ENCODE measurements at places on chromosomes 6 and 20. TPM values are rescaled to one million over a fixed set of nuclear protein-coding genes. Genes with fewer than 3 reads are reported as not detected.

The TULP1 gene
- not detected for total RNA-seq

The HLA-DRA gene
- 605 TPM for total RNA-seq

The FOXF2 gene
- total RNA-seq: 0.69 TPM

DNA sequence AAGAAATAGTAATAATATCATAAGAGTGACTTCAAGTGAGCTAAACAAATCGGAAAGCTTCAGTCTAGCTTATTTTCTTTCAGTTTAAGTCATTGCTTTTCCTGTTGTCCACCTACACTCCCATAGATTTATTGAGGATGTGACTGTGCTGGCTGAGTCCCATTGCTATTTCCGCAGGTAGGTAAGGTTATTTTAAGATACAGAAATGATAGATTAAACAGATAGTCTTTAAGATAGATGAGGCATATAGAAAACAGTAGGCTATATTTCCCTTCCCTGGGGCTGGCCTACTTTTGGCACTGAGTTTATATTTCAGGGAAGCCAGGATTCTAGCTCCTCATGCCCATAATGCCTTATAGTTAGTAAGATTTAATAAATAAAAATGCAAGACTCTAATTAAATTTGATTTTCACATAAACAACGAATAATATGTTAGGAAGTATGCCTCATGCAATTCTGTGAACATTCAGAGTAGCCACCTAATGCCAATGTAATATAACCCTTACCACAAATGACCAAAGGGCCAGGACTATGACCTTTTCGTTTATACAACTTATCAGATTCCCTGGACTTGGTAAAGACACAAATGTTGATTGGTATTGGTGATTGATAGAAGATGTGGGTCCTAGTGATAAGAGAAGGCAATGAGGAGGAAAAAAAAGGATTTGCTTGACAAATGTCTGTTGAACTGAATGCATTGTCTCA lies 1079.3 kb downstream of the EPHA7 start:
- H3K4me3 ChIP-seq: no peak overlapping the region
- H3K36me3 ChIP-seq: no peaks in the 10 kb centered on the region
- H3K27ac ChIP-seq: no peak overlapping the region

DNA sequence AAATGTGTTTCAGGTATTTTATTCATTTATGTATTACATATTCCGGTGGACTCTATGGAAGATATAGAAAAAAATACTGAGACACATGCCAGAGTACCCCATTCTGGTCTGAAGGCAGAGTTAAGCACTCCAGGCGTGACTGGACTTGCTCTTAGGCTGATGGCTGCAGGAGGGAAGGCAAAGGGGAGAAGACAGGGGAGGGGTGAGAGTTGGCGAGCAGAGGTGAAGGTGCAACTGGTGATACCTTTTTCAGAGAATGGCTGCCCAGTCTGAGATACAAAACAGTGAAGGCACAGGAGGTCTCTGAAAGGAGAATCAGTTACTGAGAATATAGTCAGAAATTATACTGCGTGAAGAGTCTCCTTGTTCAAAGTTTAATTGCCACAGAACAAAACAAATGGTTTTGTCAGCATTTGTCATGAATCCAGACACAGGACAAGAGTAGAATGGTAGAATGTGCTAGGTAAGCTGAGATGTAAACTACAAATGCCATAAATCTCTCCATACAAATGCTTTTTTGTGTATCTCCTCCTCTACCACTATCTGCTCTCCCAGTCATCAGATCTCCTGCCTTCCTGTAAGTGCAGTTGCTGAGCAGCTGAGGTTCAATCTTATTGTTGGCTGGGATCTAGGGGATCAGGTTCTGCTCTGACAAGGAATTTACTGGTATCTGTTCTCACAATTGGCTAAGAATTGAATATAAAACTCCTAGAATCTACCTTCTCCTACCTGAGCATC lies 104.2 kb upstream of the DST start:
- H3K27ac ChIP-seq: no peak overlapping the region
- no peaks in the 10 kb centered on the region for H3K36me3 ChIP-seq
- H3K27me3 ChIP-seq: no peaks in the 10 kb centered on the region
- H3K4me1 ChIP-seq: peaks cover 5% of the 10 kb centered on the region
- no peak for DNase-seq
- H3K4me3 ChIP-seq: no peak overlapping the region

- no peak for DNase-seq
- H3K27me3 ChIP-seq: no peaks in the 10 kb centered on the region
- H3K36me3 ChIP-seq: no peaks in the 10 kb centered on the region
- no peak overlapping the region for H3K4me3 ChIP-seq
- H3K27ac ChIP-seq: no peak overlapping the region
These were observed 17.1 kb downstream of the SRXN1 start for GRCh38 chr20:635893-636338.

- H3K4me1 ChIP-seq: peaks cover 2% of the 10 kb centered on the region
- no peaks in the 10 kb centered on the region for H3K27me3 ChIP-seq
- H3K4me3 ChIP-seq: peak overlapping the region; percentile 87
- peaks cover 7% of the 10 kb centered on the region for H3K36me3 ChIP-seq
These were observed 1.9 kb downstream of the CALHM5 start for GRCh38 chr6:116513224-116513875.

Measured in aorta (tissue), 5 donors.